DND-41 (cell line): ENCODE measurements at places on chromosomes 2 and 18.

- no peaks in the 10 kb centered on the region for H3K4me1 ChIP-seq
- H3K27me3 ChIP-seq = no peaks in the 10 kb centered on the region
Measured at GRCh38 chr2:45778720-45779171, 127.3 kb downstream of the PRKCE start.

GRCh38 chr2:224561234-224562005, 23.7 kb downstream of the CUL3 start:
- no peak overlapping the region for H3K4me3 ChIP-seq
- peaks cover 15% of the 10 kb centered on the region for H3K36me3 ChIP-seq
- no peaks in the 10 kb centered on the region for H3K4me1 ChIP-seq
- no peak overlapping the region for H3K27ac ChIP-seq
- no peaks in the 10 kb centered on the region for H3K27me3 ChIP-seq

DNA sequence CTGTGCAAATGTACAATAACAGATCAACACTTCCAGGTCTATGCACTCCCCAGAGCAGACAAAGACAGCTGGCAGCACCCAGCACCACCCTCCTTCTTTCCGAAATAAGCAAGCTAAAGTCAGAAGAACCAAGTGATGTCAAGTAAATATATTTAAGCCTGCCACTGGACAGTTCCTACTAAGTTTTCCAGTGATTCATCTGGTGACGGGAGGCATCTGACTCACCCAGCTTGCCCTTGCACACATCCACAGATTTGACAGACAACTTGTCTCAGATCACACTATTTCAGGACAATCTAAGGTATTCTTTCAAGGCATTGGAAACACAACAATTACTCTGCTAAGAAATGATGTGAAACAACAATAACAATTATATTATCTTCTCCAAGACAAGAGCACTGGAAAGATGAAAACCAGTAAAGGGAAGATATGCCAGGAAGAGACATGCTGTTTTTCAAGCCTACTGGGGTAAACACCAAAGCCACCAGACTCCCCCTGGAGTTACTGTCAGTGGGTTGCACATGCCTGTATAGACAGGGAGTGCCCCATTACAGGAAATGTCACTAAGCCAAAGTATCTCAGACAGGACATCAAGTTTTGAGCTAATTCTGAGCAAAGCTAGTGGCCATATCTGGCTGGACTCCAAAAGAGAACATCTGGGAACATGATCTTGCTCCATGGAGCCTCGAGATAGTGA, 287.9 kb upstream of the KLHL29 start:
- no peak for DNase-seq
- no peaks in the 10 kb centered on the region for H3K4me1 ChIP-seq
- no peak overlapping the region for H3K4me3 ChIP-seq
- no peaks in the 10 kb centered on the region for H3K36me3 ChIP-seq
- no peaks in the 10 kb centered on the region for H3K27me3 ChIP-seq
- no peak overlapping the region for H3K27ac ChIP-seq

DNA sequence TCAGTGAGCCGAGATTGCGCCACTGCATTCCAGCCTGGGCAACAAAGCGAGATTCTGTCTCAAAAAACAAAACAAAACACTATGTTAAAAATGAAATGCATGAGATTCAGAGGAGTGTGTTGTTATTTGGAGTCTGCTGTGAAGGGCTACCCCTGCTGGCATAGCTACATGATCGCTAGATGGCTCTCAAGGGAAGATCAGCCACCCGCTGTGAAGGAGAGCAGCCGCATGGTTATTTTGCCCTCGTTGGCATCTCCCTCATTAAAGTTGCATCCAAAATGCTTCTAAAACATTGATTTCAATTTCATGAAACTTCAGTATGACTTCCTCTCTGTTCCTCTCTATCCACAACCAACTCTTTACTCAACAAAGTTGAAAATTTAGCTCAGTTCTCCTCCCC, 54.8 kb upstream of the NDUFV2 start:
- H3K27ac ChIP-seq = no peak overlapping the region
- H3K36me3 ChIP-seq = no peaks in the 10 kb centered on the region
- H3K4me1 ChIP-seq = no peaks in the 10 kb centered on the region
- DNase-seq = no peak
- H3K27me3 ChIP-seq = no peaks in the 10 kb centered on the region
- no peak overlapping the region for H3K4me3 ChIP-seq

DNA sequence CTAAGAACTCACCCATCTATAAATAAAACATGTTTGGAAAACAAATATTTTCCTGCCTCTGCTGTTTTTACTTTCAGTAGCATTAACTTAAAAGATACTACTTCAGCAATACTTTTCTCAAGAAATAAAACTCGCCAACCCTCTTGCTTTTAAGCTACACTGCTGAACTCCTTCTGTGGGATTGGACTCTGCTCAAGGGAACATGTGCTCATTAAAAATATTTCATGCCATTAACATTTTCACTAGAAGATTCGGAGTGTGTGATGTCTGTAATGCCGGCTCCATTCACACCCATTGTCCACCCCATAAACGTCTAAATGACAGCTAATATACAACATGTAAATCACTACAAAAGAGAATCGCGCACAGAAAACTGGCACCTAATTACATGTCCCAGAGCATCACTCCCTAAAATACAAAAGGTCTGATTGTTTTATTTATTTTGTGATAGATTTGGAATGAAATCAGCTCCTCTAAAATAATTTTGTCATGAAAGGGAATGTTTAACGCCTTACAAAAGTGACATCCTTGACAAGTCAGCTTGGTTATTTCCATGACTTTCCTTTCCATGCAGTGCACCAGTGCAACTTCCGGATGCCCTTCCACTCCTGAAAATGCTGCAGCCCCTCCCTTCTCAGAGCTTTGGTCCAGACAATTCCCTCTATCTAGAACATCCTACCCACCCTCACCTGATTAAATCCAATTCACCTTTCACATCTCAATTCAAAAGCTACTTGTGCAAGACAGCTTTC, 73.1 kb downstream of the ANKRD44 start:
- peaks cover 27% of the 10 kb centered on the region for H3K4me1 ChIP-seq
- H3K27ac ChIP-seq = no peak overlapping the region
- H3K36me3 ChIP-seq = no peaks in the 10 kb centered on the region
- no peak for DNase-seq
- H3K27me3 ChIP-seq = no peaks in the 10 kb centered on the region

DNA sequence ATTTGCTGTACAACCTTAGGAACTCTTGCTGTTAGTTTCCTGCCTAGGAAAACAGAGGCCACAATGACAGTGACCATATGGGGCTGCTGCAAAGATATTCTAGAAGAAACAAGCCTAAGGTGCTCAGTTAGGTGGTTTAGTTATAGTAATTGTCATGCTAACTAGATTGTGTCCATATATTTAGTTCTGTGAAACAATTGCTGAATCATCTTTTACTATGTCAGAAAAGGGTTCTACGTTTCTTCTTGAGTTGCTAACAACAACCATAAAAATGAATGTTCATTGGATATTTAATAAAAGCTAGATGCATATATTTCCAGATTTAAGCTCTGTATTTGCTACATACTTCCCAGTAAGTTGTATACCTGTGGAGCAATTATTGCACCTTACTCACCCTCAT, 597.2 kb upstream of the KLHL29 start:
- H3K36me3 ChIP-seq = no peaks in the 10 kb centered on the region
- DNase-seq = no peak
- no peak overlapping the region for H3K4me3 ChIP-seq

- no peak overlapping the region for H3K4me3 ChIP-seq
- no peak overlapping the region for H3K27ac ChIP-seq
Measured at GRCh38 chr2:240077442-240077841, 24.1 kb upstream of the OR6B3 start.

GRCh38 chr2:228545748-228546145, 364.3 kb upstream of the SPHKAP start:
- no peak overlapping the region for H3K27ac ChIP-seq
- H3K4me3 ChIP-seq = no peak overlapping the region
- no peak for DNase-seq
- no peaks in the 10 kb centered on the region for H3K4me1 ChIP-seq

DNA sequence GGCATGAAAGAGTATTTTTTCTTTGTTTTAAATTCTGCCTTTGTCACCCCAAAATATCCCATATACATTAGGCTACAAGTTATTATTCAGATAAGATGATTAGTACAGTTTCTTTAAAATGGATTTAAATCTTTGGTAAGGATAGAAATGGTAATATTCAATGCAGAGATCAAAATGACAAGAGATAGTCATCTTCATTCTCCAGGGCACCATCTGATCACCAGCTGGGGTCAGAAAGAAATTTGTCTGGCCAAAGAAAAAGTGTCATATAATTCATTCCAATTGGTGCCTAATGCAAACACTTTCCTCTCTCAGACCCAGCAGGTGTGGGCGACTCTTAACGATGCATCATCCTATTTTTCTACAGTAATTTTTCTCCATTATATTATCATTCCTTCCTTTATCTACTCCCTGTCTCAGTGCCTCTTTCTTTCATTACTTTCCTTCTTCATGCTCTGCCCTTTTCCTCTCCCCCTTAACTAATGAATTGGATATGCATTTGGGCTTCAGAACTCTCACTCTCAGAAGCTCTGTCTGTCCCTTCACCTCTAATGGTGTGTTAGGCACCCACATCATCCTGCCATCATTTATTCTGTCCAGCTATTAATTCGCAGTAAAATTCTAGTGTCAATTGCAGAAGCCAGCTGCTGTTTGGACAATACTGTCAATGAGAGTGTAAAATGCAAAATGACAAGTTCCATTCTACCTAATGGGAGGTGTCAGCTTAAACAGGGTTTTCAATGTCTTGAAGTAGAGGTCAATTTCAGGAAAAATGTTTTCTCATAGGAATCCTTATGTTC, 570.5 kb downstream of the TDRD15 start:
- H3K4me3 ChIP-seq = no peak overlapping the region
- no peaks in the 10 kb centered on the region for H3K27me3 ChIP-seq
- no peaks in the 10 kb centered on the region for H3K4me1 ChIP-seq
- DNase-seq = no peak

DNA sequence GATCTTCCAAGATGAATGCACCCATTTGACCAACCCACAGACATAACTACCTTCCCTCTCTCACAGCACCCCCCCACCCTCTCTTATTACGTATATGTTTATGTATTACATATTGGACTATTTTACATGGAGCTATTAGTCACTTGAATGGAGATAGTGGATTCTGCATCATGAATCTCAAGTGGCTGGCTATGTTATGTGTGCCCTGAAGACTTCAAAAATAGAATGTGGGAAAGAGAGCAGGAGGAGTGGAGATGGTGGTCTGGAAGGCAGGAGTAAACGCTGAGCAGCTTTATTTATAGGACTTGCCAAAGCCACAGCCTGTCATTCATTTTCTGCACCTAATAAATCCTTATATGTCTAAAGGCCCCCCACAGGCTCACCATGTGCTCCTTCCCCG, 4.9 kb downstream of the ANTXR1 start:
- no peak for DNase-seq
- H3K4me1 ChIP-seq = peaks cover 18% of the 10 kb centered on the region
- H3K27ac ChIP-seq = no peak overlapping the region
- no peak overlapping the region for H3K4me3 ChIP-seq
- no peaks in the 10 kb centered on the region; the same call in 1 of the 2 replicates for H3K36me3 ChIP-seq

DNA sequence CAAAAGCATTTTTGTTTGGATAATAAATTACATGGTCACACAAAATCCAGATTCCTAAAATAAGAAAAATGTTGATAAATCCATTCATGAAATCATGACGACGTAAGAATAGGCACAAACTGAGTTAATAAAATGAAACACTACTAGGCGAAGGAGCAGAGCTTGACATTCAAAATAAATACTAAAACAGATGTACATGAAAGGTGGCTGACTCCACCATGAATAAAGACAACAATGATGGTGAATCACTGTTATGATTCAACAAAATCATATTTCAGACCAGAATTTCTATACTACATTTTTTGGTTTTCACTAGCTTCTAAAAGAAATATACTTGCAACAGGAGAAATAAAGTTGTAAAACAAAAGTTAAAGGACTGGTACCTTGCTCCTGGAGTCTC, 122.0 kb upstream of the RNU4ATAC start:
- no peak overlapping the region for H3K4me3 ChIP-seq
- H3K27ac ChIP-seq = no peak overlapping the region
- no peak for DNase-seq
- H3K27me3 ChIP-seq = no peaks in the 10 kb centered on the region
- H3K4me1 ChIP-seq = no peaks in the 10 kb centered on the region

DNA sequence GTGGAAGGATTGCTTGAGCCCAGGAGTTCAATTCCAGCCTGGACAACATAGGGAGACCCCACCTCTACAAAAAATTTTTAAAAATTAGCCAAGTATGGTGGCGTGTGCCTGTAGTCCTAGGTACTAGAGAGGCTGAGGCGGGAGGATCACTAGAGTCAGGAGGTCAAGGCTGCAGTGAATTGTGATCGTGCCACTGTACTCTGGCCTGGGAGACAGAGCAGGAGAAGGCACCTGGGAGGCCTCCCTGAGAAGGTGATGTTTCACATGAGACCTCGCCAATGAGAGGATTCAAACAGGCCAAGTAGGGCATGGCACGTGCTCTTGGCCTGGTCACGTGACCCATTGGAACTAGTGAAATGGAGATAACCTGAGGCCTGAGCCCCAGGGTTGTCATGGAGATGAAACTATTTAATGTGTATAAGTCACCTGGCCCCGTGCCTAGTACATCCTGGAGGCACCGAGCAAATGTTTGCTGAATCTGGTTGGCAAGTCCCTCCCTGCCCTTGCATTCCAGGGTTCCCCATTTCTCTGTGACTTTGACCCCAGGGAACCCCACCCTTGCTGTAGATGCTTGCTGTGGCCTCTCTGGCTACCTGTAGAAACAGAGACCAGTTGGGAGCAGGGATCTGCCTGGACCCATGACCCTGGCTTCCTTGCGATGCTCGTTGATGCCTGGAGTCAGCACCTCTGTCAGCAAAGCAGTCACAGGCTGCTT, 26.1 kb upstream of the ROCK2 start:
- DNase-seq = no peak
- no peaks in the 10 kb centered on the region for H3K27me3 ChIP-seq
- H3K36me3 ChIP-seq = no peaks in the 10 kb centered on the region
- no peak overlapping the region for H3K27ac ChIP-seq
- H3K4me3 ChIP-seq = no peak overlapping the region

DNA sequence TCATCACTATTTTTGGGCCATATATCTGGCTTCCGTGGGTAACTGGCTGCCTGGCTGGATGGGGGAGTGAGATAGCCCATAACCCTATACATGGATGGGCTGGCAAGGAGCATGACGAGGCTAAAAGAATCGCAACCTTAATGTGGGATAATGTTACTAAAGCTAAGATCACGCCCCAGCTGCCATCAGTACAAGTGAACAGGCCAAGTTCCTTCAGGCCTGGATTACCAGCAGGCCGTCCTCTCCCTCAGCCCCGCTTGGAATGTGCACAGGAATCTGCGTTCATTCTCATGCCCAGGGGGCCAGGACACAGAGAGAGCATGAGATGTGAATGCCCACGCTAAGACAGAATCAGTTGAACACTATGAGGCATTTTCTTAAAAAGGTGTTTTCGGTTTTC, 34.7 kb downstream of the RMC1 start:
- H3K27ac ChIP-seq = no peak overlapping the region
- no peak for DNase-seq
- peaks cover 40% of the 10 kb centered on the region for H3K4me1 ChIP-seq

GRCh38 chr2:24559473-24560113, 68.5 kb downstream of the NCOA1 start:
- DNase-seq = no peak
- H3K36me3 ChIP-seq = peaks cover 5% of the 10 kb centered on the region; the same call in 1 of the 2 replicates
- H3K27ac ChIP-seq = no peak overlapping the region
- H3K4me1 ChIP-seq = no peaks in the 10 kb centered on the region
- H3K4me3 ChIP-seq = no peak overlapping the region

- no peak for DNase-seq
- no peak overlapping the region for H3K4me3 ChIP-seq
- no peak overlapping the region for H3K27ac ChIP-seq
Measured at GRCh38 chr2:18600255-18600613, 10.9 kb upstream of the NT5C1B start.
